Glomerular endothelial cell (primary cell): ENCODE measurements at places on chromosomes 16 and 17. TPM values are rescaled to one million over a fixed set of nuclear protein-coding genes. Genes with fewer than 3 reads are reported as not detected.

GRCh38 chr17:71553381-71553780 is 567.4 kb upstream of the SOX9 start:
- DNase-seq: no peak

DNA sequence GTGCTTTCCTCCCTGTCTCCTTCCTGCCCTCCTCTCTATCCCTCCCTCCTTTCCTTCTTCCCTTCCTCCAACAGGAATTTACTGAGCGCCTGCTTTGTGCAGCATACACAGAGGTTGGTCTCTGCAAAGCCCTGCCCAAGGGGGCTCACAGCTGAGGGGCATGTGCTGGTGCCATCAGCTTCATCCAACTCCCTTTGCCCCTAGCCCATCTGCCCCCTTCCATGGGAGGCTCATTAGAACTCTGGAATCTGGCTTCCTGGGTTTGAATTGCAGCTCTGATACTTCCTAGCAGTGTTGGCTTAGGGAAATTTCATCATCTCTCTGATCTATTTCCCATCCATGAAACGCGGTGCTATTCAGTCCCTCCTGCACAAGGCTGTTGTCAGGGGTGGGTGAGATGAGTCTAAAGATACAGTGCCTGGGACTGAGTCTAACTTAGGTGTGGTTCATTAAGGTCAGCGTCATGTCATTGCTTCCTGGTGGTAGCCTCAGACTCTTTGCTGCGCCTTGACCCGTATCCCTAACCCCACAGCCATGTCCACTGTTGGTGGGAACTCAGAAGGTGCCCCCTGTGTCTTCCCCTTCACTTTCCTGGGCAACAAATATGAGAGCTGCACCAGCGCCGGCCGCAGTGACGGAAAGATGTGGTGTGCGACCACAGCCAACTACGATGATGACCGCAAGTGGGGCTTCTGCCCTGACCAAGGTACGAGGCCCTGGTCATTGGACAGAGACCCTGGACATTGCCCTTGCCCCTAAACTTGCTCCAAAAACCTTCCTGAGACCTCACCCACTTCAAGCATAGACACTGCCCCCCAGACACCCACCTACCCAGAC is 10.3 kb downstream of the MMP2 start:
- DNase-seq: no peak

Gene SKAP1
- 0.58 and 0.99 TPM in 2 replicates for total RNA-seq

GRCh38 chr16:48958681-48959080 is 323.0 kb downstream of the CBLN1 start:
- no peak for DNase-seq

DNA sequence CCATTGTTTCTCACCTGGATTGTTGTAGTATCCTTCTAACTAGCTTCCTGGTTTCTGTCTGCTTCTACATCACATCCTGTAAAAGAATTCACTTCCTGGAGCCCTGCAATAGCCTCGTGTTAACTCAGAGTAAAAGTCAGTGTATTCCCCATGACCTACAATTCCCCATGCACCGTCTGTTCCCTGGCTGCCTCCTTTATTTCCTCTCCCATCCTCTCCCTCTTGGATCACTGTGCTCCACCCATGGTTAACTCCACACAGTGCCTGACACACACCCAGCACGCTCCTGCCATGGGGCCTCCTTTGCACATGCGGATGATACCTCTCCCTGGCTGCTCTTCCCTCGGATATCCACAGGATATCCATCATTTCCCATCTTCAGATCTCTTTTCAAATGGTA is 301.4 kb upstream of the IRX3 start:
- DNase-seq: no peak

DNA sequence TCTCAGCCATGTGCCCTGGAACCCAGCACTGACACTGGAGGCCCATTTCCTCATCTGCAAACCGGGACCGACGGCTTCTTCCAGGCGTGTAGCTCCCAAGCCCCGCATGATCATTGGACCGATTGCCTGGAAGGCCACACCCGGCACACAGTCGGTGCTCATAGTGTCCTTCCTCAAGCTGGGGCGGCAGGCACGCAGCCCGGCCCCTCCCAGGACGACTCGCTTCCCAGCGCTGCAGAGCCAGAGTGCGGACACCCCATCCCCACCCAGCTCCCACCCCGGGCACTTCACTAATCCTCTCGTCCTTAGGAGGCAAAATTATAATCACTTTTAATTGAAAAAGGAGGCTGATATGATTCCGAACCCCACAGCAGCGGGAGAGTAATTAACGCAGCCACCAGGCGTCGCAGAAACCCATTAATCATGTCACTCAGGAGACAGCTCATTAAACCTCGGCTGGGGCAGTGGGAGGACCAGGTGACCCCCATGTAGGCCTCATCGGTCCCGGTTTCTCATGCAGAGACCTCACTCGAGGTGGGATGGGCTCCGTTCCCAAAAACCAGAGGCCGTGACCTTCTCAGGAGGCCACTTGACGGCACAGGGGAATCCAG is 33.1 kb downstream of the ZNF469 start:
- no peak for DNase-seq

GRCh38 chr16:22961206-22961605 is 147.2 kb downstream of the HS3ST2 start:
- DNase-seq: no peak

Gene ZG16
- not detected in 2 replicates for total RNA-seq

- DNase-seq: no peak
These were observed 44.3 kb downstream of the SOCS3 start for GRCh38 chr17:78315355-78316114.

GRCh38 chr17:56608944-56609343 is 15.4 kb downstream of the NOG start:
- DNase-seq: no peak

Gene SDK2
- 0.18 and 1.4 TPM in 2 replicates for total RNA-seq

- DNase-seq: no peak
These were observed 101.3 kb downstream of the CDK5R1 start for GRCh38 chr17:32588135-32588534.

Gene NACA2
- total RNA-seq: not detected in 2 replicates
